ENCODE measurements at places on chromosomes 4 and X.

DNA sequence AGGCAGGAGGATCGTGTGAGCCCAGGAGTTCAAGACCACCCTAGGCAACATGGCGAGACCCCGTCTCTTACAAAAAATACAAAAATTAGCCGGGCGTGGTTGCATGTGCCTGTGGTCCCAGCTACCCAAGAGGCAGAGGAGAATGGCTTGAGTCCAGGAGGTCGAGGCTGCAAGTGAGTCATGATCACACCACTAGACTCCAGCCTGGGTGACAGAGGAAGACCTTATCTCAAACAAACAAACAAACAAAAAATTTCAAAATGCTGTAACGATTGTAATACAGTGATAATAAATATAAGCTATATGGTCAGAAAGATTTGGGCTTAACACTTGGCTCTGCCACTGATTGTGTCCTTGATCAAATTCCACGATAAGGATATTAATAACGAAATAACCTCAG, 24.2 kb downstream of the SLC25A4 start:
- no peak for DNase-seq

DNA sequence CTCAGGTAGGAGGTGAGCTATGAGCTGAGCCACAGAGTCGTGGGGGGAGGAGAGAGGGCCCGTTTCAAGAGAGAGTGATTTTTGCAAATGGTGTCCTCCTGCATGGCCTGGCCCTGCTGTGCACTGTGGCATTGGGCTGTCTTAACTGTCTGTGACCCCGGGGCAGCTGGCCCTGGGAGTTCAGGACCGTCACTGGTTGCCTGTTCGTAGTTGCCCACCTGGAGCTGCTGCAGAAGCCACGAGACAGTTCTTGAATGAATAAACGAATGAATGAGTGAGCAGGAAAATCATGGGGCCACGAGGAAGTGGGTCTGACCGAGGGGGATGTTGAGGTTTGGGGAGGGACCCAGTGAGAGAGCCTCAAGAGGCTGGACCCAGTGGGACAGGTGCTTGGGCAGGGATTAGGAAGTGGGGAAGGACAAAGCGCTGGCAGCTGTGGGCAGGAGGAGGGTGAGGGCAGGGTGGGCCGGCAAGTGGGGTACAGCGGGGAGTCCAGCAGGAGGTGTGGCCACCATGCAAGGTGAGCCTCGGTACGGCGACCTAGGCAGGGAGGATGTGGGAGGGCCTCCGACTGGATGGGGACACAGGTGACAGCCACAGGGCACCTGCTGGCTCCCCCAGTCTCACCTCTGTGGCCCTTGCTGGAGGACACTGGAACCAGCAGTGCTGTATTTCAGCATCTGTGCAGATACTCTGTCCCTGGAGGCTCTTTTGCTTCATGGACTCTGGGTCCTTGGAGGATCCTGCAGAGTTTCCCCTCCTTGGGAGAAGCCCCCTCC, 10.2 kb downstream of the RGS12 start:
- DNase-seq: no peak

GRCh38 chr4:6362896-6363295, 93.2 kb downstream of the WFS1 start:
- DNase-seq: no peak

GRCh38 chrX:103687696-103688201, 1.2 kb upstream of the MORF4L2 start:
- peak; percentile 4 for DNase-seq

DNA sequence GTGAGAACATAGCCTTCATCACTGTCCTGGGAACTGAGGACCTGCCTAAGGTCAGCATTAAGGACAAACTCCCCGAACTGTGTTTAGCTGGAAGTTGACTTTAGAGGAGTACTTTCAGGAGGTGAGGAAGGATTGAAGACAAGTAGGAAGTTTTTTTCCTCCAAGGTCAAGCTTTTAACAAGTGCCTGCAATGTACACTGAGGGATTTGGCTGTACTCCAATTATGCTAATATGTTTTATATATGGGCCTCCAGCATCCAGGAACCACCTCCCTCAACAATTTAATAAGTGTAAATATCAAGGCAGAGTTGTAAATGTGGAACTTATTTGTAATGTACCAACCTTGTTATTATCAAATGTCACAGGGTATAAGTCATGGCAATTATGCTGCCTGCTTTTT, 726.2 kb downstream of the RPA4 start:
- no peak for DNase-seq

DNA sequence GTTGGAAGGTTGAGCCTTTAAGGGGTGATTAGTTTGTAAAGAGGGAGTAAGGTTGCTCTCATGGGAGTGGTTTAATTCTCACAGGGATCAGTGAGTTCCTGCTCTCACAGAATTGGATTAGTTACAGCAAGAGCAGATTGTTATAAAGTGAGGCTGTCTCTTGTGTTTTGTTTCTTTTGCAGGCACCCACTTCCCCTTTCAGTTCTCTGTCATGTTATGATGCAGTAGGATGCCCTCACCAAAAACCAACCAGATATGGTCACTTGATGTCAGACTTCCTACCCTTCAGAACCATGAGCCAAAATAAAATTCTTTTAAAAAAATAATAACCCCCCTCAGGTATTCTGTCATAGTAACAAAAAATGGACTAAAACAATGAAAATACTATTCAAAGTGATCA, 19.9 kb upstream of the IGSF1 start:
- DNase-seq: no peak

DNA sequence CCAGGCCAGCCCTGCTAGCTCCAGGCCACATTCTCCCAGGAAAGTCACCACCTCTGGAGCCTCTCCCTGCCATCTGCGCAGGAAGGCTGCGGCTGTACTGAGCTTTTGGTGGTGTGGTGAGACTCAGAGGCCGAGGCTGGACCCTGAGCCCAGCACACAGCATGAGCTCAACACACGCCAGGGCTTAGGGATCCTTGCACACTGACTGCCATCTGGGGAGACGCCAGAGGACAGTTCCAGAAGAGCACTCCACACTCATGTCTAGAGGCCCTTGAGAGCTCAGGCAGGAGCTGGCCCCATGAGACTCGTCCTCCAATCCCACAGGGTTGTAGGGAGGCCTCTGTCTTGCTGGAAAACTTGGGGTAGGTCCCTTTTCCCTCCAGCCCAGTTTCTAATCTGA, 40.6 kb downstream of the ABLIM2 start:
- DNase-seq: no peak

- DNase-seq: no peak
Observed at GRCh38 chrX:14235004-14235403, 205.3 kb upstream of the GEMIN8 start.

GRCh38 chr4:166312166-166312565, 439.1 kb downstream of the TLL1 start:
- DNase-seq: no peak

DNA sequence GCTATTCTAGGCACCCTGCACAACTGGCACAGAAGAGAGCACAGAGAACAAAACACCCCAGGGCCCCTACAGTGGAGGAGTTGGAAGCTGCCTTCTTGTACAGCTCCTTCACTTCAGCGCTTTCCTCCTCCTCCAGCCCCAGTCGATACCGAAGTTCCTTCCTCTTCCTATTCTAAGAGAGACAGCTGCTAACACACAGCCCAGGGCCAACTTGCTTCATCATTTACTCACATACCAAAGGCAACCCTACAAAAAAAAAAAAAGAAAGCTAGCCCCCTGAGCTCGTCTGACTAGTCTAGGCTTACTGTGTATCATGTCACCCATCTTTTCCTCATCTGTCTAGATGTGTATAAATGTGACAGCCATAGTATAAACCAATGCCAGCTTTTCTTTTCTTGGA, 64.5 kb downstream of the MID1 start:
- no peak for DNase-seq

DNA sequence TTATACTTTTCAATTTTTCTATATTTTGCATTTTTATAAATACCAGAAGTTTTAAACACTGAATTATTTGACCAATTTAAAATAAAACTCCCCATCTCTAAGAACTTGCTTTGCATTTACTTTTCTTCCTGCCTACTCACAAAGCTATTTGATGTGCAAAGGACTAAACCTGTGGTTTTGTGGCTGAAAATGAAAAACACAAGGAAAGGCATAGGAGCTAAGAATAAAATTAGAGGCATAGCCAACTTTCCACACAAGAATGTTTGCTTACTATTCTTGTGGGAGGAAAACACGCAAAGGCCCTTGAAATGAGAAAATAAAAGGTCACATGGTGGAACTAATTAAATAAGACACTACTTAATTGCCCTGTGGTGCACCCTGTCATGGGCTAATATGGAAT, 221.2 kb downstream of the KLHL13 start:
- DNase-seq: no peak

GRCh38 chrX:4588893-4589292, 875.4 kb upstream of the PRKX start:
- no peak for DNase-seq

- no peak for DNase-seq
Observed at GRCh38 chrX:149151805-149152757, 353.0 kb downstream of the IDS start.

GRCh38 chr4:4330794-4331193, 40.7 kb downstream of the ZBTB49 start:
- no peak for DNase-seq

GRCh38 chr4:12447451-12447850, 1018.8 kb upstream of the HS3ST1 start:
- no peak for DNase-seq

GRCh38 chr4:41102414-41103092, 111.8 kb downstream of the APBB2 start:
- DNase-seq: no peak

DNA sequence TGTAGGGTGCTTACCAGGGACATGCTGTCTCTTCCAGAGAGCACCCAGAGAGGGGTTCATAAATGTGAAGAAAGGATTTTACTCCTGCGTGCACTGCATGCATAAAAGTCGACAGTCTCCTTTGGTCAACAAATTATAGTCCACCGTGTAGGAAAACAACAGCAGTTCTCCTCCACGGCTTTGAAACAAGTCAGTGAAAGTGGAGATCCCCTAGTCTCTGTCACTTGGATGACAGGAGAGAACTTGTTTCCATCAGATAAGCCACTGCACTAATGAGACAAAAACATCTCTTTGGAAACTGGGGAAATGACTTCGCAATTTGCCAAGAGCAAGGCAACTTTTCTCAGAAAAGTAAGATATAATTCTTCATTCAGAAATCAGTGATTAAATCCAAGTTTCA, 9.7 kb downstream of the UNC5C start:
- DNase-seq: no peak

DNA sequence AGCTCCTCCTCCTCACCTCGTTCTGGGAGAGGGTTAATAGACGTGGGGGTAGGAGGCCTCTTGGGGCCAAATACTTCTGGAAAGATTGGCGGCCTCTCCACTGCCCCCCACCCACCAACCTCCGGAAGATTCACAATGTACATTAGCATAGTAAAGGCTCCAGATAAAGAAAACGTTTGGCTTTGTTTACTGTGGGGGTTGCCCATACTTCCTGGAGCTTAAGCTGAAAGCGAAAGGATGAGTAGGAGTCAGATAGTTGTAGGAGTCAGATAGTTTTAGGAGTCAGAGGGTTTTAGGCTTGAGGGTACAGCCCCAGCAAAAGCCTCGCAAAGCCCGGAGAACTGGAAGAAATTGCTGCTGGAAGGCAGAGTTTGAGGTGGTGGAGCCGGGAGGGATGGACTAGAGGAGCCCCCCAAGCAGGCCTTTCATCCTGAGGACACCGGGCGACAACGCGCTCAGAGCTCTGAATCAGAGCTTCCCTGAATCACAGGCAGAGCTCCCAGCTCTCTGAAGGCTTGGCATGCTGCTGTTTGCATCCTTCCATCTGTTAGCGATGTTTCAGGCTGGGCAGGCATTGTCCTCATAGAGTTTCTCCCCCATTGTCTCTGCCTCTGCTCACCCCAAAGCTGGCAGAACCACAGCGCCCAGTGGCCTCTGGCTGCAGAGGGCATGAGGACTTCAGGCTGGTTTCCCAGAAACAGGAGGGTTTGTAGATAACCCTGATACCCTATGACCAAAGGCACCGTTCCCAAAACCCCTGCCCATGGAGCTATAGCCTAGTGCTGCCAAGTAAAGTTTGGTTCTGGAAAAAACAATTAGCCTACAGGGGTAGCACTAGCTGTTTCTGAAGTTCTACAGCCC, 280.7 kb downstream of the BCOR start:
- no peak for DNase-seq

- no peak for DNase-seq
Observed at GRCh38 chr4:138053641-138054301, 188.4 kb downstream of the SLC7A11 start.

DNA sequence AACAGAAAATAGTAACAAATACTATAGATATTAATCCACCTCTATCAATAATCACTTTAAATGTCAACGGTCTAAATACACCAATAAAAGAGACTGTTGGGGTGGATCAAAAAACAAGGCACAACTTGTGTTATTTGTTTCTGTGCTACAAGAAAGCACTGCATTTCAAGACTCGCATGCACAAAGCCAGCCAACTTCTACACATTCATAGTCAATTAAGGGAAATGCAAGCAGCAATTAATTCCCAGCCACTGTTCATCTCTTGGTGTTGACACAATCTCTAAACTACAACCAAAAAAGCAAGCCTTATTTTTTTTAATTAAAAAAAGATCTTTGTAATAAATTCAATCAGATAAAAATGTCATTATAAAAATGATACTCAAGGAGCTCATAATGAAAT, 67.6 kb downstream of the JAKMIP1 start:
- DNase-seq: no peak

- DNase-seq: no peak
Observed at GRCh38 chr4:184328022-184328736, 110.5 kb upstream of the ENPP6 start.

Measured in effector memory CD4-positive, alpha-beta T cell (primary cell).